Ovary (tissue), 10 donors: ENCODE measurements at places on chromosomes 7 and 10. TPM values are rescaled to one million over a fixed set of nuclear protein-coding genes. Genes with fewer than 3 reads are reported as not detected.
A peak's percentile ranks its signal among the peaks of the same experiment; 100 is the strongest.

- no peak overlapping the region for H3K4me3 ChIP-seq
- no peaks in the 10 kb centered on the region for H3K27me3 ChIP-seq
- no peak for DNase-seq
- H3K4me1 ChIP-seq, result no peaks in the 10 kb centered on the region
Measured at GRCh38 chr10:1598393-1599153, 138.8 kb downstream of the ADARB2 start.

GRCh38 chr10:106947643-106948042 is 216.9 kb downstream of the SORCS1 start:
- H3K27ac ChIP-seq, result no peak overlapping the region
- no peak overlapping the region for H3K4me3 ChIP-seq
- H3K4me1 ChIP-seq, result no peaks in the 10 kb centered on the region
- DNase-seq, result no peak
- H3K27me3 ChIP-seq, result no peaks in the 10 kb centered on the region
- no peaks in the 10 kb centered on the region for H3K36me3 ChIP-seq

DNA sequence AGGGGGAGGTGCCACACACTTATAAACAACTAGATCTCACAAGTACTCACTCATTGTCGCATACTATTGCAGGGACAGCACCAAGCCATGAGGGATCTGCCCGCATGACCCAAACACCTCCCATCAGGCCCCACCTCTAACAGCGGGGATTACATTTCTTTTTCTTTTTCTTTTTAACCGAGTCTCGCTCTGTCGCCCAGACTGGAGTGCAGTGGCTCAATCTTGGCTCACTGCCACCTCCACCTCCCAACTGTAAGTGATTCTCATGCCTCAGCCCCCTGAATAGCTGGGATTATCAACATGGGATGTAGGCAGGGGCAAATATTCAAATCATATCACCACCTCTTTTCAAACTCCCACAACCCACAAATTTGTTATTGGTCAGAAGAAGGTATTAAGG is 76.7 kb downstream of the SKAP2 start:
- H3K36me3 ChIP-seq, result no peaks in the 10 kb centered on the region
- DNase-seq, result no peak
- no peaks in the 10 kb centered on the region for H3K4me1 ChIP-seq
- H3K4me3 ChIP-seq, result no peak overlapping the region

DNA sequence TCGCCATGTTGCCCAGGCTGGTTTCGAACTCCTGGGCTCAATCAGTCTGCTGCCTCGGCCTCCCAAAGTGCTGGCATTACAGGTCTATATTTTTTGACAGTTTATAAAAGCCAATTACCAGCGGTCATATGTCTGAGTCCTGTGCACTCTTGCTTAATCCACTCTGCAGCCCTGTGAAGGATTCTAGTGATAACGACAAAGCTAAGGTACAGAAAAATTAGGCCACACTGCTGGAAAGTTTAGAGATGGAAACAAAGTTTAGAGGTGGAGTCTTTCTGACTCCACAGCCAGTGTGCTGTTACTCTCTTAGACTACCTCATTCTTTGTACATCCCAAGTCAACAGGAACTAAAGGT is 707 bp downstream of the PTER start:
- H3K4me1 ChIP-seq, result peaks cover 5% of the 10 kb centered on the region
- H3K27me3 ChIP-seq, result no peaks in the 10 kb centered on the region
- peak overlapping the region; percentile 42 for H3K4me3 ChIP-seq
- no peak overlapping the region for H3K27ac ChIP-seq
- H3K36me3 ChIP-seq, result no peaks in the 10 kb centered on the region

SPDYE16 gene
- 1.7 TPM for total RNA-seq
